ENCODE measurements at places on chromosomes 5 and 9.

- no peak for DNase-seq
Measured at GRCh38 chr5:114940709-114941108, 229.0 kb downstream of the TRIM36 start.

DNA sequence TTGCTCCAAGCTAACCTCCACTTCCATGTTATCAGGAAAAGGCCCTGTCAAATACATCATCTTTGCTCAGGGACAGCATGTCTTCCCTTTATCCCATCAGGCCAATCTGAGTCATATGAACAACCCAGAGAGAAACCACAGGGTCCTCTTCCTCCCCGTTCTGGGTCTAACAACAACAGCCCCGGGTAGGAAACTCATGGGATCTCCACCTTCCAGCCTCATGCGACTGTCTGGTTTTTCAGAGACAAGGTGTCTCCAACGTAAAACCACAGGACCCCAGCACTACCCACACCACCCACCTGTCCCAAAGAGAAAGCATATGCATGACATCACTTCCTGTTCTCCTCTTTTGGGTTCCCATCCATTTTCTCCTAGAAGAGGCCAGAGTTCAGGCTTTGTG lies 217.9 kb downstream of the ENC1 start:
- DNase-seq = no peak

GRCh38 chr5:165241811-165242210 lies 1736.4 kb downstream of the MAT2B start:
- no peak for DNase-seq

GRCh38 chr9:117718085-117718484 lies 13.9 kb downstream of the TLR4 start:
- DNase-seq = peak; percentile 74

DNA sequence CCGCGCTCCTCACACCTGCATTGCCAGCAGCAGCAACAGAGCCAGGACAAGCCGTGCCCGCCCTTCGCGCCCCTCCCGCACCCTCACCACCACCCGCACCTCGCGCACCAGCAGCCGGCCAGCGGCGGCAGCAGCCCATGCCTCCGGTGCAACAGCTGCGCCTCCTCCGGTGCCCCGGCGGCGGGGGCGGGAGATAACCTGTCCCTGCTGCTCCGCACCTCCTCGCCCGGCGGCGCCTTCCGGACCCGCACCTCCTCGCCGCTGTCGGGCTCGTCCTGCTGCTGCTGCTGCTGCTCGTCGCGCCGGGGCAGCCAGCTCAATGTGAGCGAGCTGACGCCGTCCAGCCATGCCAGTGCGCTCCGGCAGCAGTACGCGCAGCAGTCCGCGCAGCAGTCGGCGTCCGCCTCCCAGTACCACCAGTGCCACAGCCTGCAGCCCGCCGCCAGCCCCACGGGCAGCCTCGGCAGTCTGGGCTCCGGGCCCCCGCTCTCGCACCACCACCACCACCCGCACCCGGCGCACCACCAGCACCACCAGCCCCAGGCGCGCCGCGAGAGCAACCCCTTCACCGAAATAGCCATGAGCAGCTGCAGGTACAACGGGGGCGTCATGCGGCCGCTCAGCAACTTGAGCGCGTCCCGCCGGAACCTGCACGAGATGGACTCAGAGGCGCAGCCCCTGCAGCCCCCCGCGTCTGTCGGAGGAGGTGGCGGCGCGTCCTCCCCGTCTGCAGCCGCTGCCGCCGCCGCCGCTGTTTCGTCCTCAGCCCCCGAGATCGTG lies 517 bp downstream of the KCNN2 start:
- DNase-seq = peak; percentile 39

- peak; percentile 7 for DNase-seq
Measured at GRCh38 chr5:168227973-168228615, 63.4 kb upstream of the WWC1 start.

DNA sequence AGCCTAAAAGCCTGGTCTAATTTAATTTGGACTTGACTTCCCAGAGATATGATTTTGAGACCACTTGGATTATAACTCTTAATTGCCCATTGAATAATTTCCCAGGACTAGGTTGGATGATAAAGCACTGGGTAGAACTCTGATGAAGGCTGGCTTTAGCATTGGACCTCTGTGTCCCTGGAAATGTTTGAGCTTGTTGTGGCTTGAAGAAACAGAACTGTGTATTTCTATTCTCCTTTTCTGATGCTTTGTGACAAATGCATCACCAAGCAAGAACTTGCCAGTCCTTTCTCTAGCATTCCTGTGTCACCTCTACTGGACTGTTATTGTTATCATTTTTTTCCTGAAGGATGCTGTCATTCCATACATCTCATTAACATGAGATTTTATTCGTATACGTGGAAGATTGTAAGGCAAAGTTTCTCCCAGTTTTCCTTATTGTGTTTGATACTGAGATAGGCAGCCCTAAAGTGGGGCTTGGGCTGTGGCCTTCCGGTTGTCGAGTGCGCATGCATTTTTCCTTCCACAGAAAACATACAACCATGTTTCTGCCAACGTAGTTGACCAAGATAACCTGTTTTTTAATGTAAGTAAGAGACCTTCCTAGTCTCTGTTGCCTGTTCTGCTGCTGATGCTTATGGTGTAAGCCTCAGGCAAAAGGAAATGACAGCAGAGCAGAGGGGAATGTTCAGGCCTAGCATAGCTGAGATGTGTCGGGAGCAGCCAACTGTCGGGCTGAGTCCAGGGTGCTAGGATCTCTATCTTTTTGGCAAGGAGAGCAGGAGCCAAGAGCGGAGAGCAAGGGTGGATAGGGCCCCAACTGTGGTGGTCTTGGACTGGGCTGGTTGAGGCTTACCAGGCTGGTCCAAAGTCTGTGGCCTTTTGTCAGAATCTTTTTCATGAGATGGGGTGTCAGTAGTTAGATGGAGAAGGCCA lies 2.3 kb downstream of the NTRK2 start:
- DNase-seq = no peak

- DNase-seq = peak; percentile 97
Measured at GRCh38 chr9:38026021-38026809, 42.8 kb downstream of the SHB start.

Measured in iris pigment epithelial cell (primary cell).